NCI-H146 (cell line): ENCODE measurements at places on chromosomes 2 and 18.

- DNase-seq: no peak
These were observed 28.2 kb downstream of the SIX2 start for GRCh38 chr2:44980751-44981713.

DNA sequence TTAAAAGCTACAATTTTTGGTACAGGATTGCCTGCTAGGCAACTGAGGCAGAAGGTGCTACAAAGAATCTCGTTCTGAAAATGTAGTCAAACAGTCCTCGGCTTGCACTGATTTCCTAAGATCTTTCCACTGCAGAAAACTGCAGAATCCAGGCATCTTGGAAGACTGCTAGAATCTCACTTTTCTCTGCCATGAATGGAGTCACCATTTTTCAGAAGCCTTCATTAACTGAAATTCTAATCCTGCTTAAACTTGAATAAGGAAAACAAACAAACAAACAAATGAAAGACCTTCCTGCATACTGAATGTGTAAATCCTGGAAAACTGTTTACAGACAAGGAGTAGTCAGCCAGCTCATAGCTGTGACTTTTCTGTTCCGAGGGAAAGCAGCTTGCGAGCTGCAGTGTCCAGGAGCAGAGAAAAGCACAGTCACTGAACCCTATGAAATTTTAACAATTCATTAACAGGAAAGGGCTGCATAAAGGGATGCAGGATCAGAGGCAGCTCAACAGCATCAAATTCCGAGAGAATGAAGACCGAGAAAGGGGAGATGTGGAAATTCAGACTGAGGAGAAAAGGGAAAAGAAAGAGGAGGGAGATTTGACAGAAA lies 210.5 kb upstream of the PIK3C3 start:
- peak; percentile 61 for DNase-seq

DNA sequence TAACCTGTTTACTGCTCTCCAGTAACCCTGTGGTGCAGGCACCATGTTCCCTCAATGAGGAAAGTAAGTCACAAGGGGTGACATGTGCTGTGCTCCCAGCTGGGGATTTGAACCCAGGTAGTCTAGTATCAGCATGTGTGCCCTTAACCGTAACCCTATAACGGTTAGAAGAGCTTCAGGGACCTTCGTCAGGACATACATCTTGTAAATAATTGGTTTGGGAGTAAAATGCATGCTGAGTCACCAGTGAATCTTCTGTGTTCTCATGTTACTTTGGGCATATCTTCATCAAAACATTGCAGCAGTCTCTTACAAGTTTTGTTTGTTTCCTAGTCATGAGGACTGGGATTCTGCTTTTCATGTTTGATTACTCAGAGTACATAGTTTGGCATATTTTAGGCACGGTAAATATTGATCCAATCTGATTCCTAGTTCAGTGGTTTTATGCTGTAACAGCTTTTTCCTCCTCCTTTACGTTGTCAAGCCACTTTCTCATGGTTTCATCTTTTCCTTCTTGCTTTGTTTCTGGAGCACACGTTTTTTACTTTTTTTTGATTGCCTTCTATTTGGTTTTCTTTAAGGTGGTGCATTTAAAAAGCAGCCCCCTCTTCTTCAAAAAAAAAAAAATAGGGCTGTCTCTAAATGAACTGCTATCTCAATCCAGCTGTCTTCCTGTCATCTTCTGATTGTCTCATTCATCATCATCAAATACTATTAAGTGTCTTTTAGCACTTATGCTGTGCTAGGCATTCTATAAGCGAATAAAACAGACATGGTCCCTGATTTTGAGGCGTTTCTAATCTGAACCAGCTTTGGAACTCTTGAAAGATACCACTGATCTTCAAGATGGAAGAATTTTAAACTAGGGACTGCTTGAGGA lies 50.4 kb downstream of the CLIP4 start:
- peak; percentile 40 for DNase-seq

DNA sequence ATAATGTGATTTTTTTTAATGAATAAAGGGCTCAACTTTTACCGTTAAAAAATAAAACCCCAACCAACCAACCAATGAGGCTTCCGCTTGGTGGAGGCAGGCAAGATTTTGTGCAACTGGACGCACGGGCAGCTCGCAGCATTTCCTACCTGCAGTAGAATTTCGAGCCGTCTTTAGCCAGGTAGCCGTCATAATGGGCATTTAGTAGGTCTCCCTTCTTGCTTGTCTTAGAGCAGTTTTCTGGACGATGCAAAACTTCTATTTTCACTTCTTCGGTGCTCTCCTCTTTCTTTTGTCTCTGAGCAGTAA lies 316 bp downstream of the FKBP7 start:
- DNase-seq: peak; percentile 24

- peak; percentile 67 for DNase-seq
These were observed 37.0 kb downstream of the MAL start for GRCh38 chr2:95062242-95063085.

DNA sequence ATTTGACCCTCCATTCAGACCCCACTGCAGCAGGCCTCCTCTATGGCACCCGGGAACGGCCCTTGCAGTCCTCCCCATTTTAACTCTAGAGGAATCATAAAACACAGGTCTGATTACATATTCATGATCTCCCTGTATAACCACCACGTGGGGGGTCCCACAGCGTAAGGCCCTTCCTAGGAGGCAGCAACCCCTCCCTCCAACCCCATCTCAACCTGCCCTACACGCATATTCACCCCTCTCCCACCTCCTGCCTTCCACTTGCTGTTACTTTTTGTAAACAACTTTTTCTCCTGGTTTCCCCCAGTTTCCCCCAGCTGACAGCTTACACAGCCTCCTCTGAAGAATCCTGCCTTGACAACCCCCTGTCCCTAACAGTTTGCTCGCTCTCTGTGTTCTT lies 85.1 kb upstream of the FOXI3 start:
- no peak for DNase-seq
